ENCODE measurements at places on chromosomes 12 and 14.
A peak's percentile ranks its signal among the peaks of the same experiment; 100 is the strongest.

- DNase-seq, result no peak
These were observed 24.4 kb downstream of the CYP46A1 start for GRCh38 chr14:99708449-99708848.

GRCh38 chr14:104505085-104506074 lies 74.2 kb upstream of the C14orf180 start:
- DNase-seq, result no peak

GRCh38 chr12:32066206-32066605 lies 40.4 kb upstream of the BICD1 start:
- no peak for DNase-seq

GRCh38 chr14:67674480-67675218 lies at the start of gene VTI1B:
Gene VTI1B (minus strand): TSS chr14:67674632. CDS start chr14:67674489, 143 bp downstream.
- DNase-seq, result peak; percentile 66

- no peak for DNase-seq
These were observed 23.7 kb downstream of the HEBP1 start for GRCh38 chr12:12976366-12976765.

- no peak for DNase-seq
These were observed 196.3 kb downstream of the PAX9 start for GRCh38 chr14:36857842-36858445.

All from nucleus accumbens (tissue), 56 donors.